Umbilical cord (tissue), 2 donors: ENCODE measurements at places on chromosomes 2 and 18. TPM values are rescaled to one million over a fixed set of nuclear protein-coding genes. Genes with fewer than 3 reads are reported as not detected.

DNA sequence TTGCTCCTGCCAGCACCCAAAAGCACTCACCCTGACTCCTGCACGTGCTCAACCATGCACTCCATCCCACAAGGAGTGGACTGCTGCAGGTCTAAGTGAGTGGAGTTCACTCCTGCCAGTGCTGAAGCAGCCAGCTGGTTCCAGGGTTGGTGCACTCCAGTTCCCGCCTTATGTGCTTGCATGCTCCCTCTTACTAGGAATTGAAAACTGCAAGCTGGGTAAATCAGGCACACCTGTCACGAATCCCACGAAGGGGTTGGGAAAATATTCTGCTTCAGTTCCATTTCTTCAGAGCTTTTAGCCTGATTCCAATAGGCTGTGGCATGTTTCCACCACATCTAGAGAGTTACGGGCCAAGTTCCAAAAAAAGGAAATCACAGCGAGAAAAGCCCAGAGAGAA lies 1365.5 kb upstream of the CHAC2 start:
- DNase-seq: no peak

GRCh38 chr2:212644195-212644837 lies 105.7 kb upstream of the ERBB4 start:
- no peak for DNase-seq

GRCh38 chr2:64367444-64368232 lies 86.3 kb upstream of the LGALSL start:
- peak; percentile 25 for DNase-seq

DNA sequence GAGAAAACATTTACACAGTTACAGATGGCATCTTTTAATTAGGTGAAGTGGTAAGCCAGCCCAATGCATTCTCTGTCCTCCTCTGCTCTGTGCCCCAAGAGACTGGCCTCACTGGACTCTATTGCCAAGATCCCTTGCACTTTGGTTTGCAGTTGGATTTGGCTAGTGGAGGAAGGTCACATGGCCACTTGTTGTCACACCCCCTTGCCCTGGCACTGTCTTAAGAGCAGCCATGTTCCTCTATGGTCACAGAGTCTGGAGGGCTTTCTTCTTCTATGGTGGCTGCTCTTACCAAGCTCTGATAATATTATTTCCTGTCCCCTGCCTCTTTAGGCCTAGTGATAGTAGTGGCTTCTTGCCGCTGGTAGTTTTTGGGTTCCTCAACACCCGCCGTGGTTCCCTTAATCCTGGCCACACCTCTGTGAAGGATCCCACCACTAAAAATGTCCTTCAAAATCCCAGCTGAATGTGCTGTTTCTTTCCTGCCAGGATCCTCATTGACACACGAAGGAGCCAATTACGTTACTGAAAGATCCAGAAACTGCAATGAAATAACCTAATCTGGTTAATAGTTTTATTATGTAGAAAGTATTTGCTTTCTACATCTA lies 111.1 kb downstream of the CDC42EP3 start:
- DNase-seq: no peak

DNA sequence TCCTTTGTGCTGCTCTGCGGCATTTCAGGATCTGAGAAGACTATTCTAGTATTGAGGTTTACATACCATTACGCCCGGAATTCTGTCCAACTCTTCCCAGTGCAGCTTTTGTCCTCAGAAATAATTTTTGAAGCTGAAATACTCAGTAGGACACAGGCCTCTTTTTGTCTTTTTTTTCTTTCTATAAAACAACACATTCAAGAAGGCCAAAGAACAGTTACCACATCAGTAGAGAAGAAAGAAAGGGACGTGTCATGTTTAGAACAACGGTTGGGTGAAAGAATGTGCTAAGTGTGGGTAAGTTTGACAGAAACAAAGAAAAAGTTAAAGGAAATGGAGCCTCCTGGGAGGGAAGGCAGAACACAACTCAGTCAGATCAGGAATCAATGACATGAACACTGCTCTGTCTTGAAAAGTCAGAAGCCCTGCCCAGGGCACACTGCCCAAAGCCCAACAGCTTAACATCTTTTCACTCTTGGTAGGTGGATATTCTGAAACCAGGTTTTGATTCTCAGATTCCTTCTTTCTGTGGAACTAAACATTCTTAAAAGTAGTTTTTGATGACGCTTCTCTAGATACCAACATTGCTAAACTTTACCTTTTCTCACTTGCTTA lies 198.6 kb upstream of the CWC22 start:
- no peak for DNase-seq

DNA sequence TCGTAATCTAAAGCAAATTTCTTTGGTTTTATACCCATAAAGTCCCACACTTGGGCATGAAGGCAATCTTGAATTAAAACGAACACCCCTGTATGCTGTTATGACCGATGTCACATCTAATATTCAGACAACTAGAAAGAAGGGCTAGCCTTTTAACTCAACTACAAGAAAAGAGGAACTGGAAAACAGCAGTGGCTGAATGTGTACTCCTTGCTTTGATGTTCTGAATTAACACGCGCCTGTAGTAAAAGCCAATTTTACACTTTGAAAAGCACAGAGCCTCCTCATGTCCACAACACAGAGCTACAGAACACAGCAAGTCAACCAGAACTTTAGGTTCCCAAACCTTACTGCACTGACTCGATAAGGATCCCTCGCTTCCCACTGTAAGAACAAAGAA lies 147.6 kb downstream of the HDAC4 start:
- DNase-seq: no peak

DNA sequence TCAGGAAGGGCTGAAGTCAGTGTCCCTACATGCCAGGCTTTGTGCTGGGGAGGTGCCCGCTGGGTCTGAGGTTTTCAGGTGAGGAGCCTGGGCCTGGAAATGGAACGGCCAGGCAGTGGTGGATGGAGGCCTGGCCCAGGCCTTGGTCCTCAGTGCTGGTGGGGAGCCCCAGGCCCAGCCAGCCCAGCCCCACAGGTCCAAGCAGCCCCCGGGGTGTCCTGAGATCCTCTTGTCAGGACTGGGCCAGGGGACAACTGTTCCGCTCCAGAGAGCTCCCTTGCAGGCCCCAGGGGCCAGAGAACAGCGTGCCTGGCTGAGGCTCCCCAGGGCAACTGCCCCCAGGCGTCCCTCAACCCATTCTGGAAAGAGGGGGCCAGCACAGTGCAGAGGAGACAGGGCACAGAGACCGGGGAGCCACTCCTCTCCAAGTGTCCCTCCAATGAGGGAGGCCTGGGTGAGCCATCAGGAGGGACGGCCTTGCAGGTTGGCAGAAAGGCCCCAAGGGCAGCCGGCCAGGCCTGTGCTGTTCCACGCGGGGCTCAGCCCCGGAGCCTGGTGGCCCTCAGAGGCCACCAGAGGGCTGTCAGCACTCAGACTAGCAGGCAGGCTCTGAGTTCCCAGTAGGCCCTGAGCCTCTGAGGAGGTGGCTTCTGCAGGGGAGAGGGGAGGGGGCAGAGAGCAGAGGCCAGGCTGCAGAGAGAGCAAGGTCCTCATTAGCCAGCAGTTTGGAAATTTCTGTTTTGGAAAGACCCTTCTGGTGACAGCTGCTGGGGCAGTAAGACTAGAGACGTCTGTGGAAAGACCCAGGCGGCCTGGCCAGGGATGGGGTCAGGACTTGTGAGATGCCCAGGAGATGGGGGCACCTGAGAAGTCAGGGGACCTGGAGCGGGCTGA lies 29.4 kb upstream of the SNED1 start:
- DNase-seq: no peak

DNA sequence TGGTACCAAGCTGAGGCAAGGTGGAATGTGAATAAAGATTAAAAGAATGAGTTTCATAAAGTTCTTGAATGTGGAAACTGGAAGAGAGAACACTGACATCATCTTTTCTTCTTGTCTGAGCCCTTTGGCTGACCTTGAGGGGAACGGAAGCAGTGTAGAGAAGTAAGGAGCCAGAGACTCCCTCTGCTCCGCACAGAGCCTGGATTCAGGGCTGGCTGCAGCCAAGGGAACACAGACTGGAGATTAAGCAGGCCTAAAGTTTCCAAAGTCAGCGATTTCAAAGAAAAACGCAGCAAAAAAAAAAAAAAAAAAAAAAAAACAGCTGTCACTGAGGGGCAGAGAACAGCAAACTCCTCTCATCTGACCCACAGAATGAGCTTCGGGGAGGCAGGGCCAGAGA lies 19.3 kb upstream of the ALK start:
- DNase-seq: peak; percentile 97

GRCh38 chr18:79876497-79876896 lies 75.0 kb downstream of the SLC66A2 start:
- DNase-seq: no peak

GRCh38 chr2:231722721-231723307 lies 14.5 kb downstream of the PTMA start:
- DNase-seq: no peak

- DNase-seq: no peak
These were observed 11.9 kb downstream of the NGEF start for GRCh38 chr2:233000886-233001750.

GRCh38 chr2:143890798-143891197 lies 629.1 kb downstream of the ZEB2 start:
- no peak for DNase-seq

- no peak for DNase-seq
These were observed 64.2 kb downstream of the TGOLN2 start for GRCh38 chr2:85263591-85263990.

GRCh38 chr2:120770176-120770575 lies 34.5 kb downstream of the GLI2 start:
- no peak for DNase-seq

DNA sequence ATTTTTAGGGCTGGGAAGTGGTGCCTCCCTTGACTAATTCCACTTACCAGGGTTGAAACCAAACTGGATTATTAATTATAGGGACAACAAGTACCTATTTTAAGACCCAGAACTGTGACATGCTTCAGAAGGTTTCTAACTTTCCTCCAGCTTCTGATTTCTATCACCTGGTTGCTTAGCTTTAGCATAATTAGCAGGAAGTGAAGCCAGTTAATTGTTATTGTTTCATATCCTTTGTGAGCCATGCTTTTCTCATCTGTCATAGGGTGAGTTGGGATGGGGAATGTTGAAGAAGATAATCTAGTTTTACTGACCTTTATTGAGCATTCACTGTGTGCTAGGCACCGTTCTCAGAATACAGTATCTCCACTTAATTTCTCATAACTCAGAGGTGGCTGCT lies 3.2 kb downstream of the YPEL5 start:
- DNase-seq: no peak

The LYPD6B gene
- 4.3 TPM for total RNA-seq

The SLC30A3 gene
- 5.5 TPM for total RNA-seq
